ENCODE measurements at places on chromosomes 11 and 22.

GRCh38 chr11:104091281-104092096, 55.0 kb downstream of the DDI1 start:
- no peak for DNase-seq

DNA sequence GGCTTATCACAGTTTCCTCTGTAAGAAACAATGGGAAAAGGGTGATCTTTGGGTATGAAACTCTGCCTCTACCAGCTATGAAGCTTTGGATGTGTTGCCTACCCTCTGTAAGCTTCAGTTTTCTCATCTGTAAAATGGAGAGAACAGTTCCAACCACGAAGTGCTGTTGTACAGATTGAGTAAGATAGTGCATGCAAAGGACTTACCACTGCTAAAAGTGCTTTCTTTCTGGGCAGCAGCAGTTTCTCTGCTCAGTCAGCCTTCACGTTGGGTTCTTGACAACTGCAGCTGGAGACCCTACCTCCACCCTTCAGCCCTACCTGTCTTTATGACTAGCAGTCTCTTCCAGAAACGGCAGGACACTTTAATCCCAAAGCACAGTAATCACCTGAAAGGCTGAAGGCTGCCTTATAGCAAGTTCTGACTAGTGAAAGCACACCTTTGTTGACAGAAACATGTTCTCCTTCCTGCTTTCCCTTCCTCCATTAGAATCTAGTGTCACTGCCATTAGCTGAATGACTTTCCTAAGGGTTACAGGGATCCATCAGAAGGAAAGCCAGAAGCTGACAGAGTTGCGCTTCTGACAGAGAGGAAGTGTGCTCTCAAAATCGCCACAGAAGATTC, 91.4 kb downstream of the RPL27A start:
- no peak for DNase-seq

- DNase-seq = no peak
Measured at GRCh38 chr22:39725351-39726035, 154.9 kb downstream of the CACNA1I start.

DNA sequence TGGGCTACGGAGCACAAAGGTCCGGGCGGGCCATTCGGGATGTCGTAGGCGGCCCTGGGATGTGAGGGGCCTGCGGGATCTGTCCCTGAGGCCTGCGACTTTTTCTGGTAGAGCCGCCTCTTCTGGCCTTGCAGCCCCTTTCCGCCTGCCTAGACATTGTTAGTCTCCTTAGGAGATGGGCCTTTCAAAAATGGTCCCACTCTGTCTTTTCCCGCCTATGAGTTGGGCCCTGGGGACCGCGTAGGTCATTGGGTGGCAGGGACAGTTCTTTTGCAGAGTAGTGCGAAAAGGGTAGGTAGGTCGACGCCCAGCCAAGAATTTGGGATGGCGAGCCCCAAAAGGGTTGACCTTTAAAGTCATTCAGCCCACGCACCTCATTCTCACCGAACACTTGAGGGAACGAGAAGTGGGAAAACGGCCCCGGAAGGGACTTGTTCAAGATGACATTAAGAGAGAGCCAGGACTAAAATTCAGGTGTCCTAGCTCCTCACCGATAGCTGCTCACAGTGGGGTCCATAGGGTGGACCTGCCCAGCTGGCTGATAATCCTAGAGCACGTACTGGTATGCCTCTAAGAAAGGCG, 785 bp downstream of the OTUB1 start:
- DNase-seq = no peak

GRCh38 chr11:82365351-82365750, 368.3 kb downstream of the FAM181B start:
- DNase-seq = no peak

- no peak for DNase-seq
Measured at GRCh38 chr11:64150481-64151239, 15.3 kb downstream of the MACROD1 start.

GRCh38 chr22:17943533-17944249, 80.7 kb downstream of the MICAL3 start:
- no peak for DNase-seq
